DMS153 (cell line): ENCODE measurements at places on chromosomes 6 and 20.

- DNase-seq: no peak
Measured at GRCh38 chr20:46758929-46759669, 49.6 kb downstream of the SLC2A10 start.

DNA sequence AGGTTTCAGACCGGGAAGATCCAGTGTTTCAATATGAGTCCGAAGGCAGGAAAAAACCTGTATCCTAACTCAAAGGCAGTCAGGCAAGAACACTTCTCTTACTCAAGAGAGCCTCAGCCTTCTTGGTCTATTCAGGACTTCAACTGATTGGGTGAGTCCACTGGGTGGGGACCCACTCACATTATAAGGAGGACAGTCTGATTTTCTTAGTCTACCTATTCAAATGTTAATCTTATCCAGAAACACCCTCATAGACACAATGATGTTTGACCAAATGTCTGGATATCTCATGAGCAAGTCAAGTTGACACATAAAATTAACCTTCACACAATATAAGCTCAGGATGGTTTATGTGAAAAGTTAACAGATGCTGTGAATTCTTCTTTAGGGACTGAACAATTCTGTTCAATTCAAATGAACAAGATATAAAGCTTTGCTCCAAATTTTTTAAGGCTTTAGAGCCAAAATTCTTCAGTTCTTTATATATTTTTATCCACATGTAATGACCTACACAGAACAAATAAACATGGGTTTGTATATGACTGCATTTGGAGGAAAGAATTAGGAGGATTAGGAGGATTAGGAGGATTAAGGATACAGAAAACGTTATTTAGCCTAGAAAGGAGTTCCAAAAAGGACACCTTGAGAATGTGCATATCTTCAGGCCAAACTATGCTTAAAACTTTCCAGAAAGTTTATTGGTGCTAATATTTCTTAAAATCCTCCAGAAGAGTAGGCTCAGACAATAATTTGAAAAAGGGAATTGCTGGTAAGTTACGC is 35.3 kb upstream of the LAMA2 start:
- no peak for DNase-seq

- no peak for DNase-seq
Measured at GRCh38 chr6:149627672-149628071, 20.8 kb downstream of the KATNA1 start.

- no peak for DNase-seq
Measured at GRCh38 chr20:1724901-1725300, 67.3 kb upstream of the SIRPG start.

GRCh38 chr20:3843490-3843889 is 3.1 kb upstream of the MAVS start:
- no peak for DNase-seq

DNA sequence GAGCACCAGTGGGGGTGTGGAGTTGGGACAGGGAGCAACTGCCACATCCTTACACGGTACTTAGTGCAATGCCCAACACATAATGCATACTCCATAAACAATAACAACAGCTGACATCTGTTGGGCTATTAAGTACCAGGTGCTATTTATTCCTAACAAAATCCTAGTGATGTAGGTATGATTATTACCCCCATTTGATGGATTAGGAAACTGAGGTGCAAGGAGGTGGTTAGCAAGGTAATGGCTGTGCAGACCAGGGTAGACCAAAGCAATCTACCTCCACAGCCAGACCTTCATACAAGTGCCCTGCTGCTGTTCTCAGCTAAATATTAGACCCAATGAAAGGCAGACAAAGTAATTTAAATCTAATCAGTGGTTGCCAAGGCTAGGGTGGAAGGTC is 36.8 kb downstream of the SLC13A3 start:
- no peak for DNase-seq

DNA sequence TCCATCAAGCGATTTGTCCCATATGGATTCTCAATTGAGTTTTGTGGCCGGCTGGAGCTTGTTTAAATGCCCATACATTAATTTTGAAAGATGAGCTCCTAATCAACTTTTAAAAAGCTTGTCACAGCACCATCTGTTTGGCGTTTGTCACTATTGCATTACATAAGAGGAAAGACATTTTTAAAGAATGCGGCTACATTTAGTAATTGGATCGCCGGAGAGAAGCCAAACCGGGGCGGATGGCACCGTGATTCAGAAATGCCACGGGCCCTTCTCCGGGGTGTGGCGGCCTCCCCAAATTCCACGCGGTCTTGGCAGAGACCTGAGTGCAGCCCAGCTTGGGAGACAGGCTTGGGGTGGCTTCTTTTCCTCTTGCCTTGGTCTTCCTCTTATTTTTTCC is 67.7 kb upstream of the ZNFX1 start:
- no peak for DNase-seq

- no peak for DNase-seq
Measured at GRCh38 chr6:157613011-157613522, 210.0 kb upstream of the SNX9 start.

GRCh38 chr6:14791526-14791925 is 454.3 kb upstream of the JARID2 start:
- no peak for DNase-seq

- DNase-seq: no peak
Measured at GRCh38 chr20:59576216-59576953, 28.0 kb upstream of the PHACTR3 start.

GRCh38 chr6:22081709-22082108 is 215.1 kb downstream of the PRL start:
- DNase-seq: no peak
